ENCODE measurements at places on chromosomes 2 and 18.

GRCh38 chr2:150474326-150475074 is 13.0 kb downstream of the RND3 start:
- DNase-seq = no peak

DNA sequence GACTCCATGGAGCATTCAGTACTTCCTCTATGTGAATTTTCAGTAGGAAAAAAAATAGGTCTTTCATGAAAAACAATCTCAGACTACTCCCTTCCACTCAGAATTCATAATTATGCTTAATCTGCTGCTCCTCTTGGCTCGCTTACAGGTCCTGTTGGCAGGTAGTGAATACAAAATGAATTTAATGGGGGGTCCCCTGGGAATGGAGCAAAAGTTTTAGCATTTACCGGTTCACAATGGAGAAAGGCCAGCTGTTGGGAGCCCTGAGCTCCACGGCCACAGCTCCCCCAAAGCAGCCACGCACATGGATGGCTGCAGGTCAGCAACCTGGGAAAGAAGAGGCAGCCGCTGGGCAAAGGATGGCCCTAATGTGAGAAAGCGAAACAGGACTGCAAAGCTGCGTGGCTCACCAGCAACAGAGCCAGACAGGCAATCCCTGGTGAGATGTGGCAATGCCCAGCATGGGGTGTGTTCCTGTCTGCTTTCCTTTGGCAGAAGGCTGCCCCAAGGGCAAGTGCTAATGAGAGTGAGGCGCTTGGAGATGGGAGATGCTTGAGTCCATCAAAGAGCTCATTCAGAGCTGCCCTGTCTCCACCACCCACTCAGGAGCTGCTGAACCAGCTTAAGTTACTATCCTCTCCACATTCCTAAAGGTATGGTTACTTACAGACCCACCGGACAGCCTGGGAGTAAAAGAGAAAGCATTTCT is 447.4 kb downstream of the EPHA4 start:
- DNase-seq = no peak

GRCh38 chr2:46655551-46656436 is 176.4 kb downstream of the TMEM247 start:
- DNase-seq = no peak

GRCh38 chr2:88066543-88066942 is 1.1 kb upstream of the SMYD1 start:
- DNase-seq = no peak

- DNase-seq = no peak
Observed at GRCh38 chr2:218981390-218981880, 3.5 kb downstream of the FEV start.

- DNase-seq = no peak
Observed at GRCh38 chr2:129467012-129467779, 512.3 kb upstream of the RAB6C start.

GRCh38 chr2:54598347-54599325 is 124.8 kb upstream of the EML6 start:
- no peak for DNase-seq

DNA sequence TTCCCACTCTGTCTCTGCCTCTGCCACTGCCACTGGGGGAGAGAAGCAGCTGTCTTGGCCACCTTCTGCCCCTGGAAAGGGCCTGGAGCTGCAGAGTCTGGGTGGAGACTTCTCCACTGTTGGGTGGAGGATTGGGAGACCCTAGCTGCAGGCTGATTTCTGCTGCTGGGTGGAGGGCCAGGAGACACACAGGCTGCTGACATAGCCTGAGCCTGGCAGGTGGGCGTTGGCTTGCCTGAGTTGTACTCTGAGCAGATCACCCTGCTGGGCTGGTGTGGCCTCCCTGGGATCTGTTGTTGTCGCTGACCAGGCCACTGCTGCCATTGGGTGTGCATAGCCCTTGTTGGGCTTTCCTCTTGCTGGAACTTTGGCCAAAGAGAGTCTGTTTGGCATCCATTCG is 64.3 kb downstream of the ARHGEF4 start:
- DNase-seq = no peak

DNA sequence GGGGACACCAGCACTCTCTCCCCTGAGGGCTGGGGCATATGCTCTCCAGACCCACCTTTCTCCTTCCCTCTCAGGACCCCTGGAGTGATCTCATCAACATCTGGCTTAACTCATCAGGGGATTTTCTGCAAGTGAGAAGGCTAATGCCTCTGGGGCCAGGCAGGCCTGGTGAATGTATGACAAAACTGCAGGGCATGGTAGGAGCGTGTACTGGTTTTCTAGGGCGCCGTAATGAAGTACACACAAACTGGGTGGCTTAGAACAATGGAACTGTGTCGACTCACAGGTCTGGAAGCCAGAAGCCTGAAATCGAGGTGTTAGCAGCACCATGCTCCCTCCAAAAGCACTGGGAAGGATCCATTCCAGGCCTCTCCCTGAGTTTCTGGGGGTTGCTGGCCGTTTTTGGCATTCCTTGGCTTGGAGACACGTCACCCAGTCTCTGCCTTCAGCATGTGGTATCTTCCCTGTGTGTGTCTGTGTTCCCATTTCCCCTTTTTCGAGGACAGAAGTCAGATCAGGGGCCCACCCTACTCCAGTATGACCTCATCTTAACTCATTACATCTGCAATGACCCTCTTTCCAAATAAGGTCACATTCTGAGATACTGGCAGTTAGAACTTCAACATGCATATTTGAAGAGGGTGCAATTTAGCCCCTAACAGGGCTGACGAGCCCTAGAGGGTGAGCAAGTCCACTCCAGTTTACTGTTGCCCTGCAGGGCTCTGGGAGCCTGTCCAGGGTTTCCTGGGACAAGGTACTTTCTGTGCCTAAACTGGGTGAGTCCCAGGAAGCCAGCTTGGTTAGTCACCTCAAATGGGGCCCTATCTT is 45.5 kb upstream of the CAB39 start:
- peak; percentile 39 for DNase-seq

GRCh38 chr18:79598633-79599175 is 80.9 kb upstream of the CTDP1 start:
- no peak for DNase-seq

DNA sequence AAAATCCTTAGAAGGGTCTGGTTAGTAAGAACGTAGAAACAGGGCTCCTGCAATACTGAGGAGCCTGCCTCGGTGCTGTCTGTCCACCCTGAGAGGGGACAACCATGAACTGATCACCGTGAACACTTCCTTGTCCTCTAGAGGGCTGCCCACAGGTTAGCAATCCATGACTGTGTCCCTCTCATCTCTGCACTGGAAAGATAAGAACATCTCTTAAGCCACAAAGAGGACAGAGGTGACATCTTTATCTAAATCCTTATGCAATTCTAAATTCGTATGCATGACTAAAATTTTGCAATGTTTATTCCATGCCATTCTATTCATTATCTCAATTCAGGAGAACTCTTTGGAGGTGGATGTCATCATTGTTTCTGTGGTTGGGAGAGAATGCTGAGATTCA is 12.8 kb downstream of the EFR3B start:
- DNase-seq = no peak

GRCh38 chr2:184197413-184197812 is 400.9 kb upstream of the ZNF804A start:
- DNase-seq = no peak

DNA sequence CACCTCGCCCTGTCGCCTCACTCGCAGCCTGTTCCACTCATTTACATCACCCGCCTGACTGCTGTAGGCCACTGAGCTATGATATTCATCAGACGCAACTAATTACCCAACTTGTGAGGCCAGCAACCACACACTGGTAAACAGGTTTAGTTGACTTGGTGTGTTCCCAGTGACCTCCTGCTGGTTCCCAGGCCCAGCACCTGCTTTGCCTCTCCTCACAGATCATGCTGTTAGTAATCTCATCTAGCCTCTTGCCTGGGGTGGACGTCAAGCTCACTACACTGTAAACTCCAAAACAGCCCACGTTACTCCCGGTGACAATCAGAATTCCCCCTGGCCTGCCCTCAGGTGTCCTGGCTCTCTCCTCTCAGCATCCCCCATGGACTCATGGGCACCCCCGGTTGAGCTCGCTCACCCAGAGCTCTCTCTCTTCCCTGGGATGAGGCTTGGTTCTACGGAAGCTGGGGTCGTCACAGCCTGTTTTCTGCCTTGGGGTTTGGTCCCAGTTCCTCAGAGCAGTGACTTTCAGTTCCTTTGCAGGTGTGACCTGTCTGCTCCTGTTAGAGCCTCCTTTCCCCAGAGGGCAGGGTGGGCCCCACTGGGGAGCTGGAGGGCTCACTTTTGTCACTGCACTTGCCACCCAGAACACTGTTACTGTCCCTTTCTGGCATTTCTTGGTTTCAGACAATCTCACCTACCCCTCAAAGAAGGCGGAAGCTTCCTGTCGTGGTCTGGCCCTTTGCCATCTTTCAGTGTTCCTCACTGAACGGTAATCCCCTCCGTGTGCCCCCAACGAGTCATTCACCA is 40.3 kb downstream of the INPP5D start:
- peak; percentile 73 for DNase-seq

DNA sequence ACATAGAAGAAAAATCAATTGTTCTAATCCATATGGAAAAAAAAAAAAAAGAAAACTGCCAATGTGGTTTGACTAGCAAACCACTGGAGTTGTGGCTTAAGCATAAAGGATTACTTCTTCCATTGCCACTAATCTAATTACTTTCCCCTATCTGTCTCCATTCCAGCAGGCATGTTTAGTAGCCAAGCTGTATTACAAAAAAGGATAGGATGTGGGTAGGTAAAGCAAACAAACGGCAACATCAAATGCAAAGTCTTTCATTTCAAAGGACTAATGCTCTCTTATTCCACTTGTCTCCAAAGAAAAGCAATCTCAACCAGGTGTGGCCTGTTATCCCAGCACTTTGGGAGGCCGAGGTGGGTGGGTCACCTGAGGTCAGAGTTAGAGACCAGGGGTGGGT is 36.5 kb downstream of the SLC8A1 start:
- DNase-seq = no peak

DNA sequence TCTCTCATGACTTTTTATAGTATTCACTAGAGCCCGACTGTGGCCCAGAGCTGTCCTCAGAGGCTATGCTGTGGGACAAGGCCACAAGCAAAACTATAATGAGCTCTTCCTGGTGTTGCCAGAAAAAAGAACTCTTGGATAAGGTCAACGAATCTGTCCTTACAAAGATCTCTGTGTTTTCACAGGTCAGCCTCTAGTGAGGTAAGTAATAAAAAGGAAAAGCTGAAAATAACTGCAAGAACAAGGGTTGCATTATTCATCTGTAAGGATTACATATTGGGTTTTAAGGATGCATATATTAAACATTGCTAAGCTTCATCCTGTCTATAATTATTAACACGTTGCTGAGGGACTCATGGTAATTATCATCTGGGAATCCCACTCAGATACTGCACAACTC is 62.8 kb upstream of the ATL2 start:
- no peak for DNase-seq

DNA sequence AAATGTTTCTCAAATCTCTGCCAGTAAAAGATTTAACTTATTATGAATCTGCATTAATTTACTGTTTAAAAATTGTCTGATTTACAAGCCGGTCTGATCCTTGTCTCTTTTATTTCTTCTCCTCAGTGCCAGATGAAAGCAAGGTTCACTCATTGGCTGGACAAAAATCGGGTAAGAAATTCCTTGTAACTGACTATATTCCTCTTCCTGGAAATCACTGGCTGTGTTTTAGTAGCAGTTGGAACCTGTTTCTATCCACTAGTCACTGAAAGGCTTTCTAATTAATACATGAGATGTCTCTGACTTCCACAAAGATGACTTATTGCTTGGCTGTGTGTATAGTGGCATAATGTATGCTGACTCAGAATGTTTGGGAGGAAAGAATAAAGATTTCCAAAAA is 436.6 kb upstream of the NRP2 start:
- no peak for DNase-seq

DNA sequence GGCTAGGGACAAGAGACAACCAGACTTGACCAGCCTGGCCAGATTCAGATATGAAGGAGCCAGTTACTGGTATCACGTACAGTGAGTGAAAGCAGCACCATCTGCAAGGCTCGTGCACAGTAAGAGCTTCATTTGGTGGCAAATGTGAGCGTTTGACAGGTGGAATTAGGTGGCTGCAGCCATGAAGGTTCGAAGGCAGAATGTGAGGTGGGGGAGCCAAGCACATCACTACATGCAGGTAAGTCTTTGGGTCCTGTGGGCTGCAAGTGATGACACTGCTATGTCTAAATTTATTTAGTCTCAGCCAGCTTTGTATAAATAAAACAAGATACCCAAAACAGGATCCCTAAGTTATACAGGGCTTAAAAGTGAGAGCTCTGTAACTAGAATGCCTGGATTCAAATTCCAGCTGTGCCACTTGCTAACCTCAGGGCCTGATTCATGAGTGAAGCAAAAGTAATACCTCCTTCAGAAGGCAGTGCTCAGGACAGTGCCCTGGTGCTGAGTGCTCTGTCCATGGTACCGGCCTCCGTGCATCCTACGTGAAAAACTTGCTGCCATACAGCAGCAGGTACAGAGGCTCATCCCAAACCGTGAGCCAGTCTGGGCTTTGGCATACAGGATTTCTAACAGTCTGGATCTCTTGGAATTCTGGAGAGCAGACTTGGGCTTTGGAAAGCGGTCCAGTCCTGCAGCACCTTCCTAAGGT is 18.6 kb downstream of the DDX18 start:
- no peak for DNase-seq

GRCh38 chr2:229629039-229629438 is 85.3 kb downstream of the DNER start:
- DNase-seq = no peak

DNA sequence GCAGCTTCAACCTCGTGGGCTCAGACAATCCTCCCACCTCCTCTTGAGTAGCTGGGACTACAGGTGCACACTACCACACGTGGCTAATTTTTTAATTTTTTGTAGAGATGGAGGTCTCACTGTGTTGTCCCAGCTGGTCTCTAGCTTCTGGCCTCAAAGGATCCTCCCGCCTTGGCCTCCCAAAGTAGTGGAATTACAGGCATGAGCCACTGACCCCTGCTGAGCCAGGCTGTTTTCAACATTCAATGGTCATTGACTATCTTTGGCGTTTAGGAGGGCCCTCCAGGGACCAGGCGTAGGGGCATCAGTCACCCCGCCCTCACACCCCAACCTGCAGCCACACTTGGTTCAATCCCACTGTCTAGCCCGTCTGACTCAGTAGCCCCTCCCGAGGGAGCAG is 5.2 kb downstream of the MZT2B start:
- no peak for DNase-seq

DNA sequence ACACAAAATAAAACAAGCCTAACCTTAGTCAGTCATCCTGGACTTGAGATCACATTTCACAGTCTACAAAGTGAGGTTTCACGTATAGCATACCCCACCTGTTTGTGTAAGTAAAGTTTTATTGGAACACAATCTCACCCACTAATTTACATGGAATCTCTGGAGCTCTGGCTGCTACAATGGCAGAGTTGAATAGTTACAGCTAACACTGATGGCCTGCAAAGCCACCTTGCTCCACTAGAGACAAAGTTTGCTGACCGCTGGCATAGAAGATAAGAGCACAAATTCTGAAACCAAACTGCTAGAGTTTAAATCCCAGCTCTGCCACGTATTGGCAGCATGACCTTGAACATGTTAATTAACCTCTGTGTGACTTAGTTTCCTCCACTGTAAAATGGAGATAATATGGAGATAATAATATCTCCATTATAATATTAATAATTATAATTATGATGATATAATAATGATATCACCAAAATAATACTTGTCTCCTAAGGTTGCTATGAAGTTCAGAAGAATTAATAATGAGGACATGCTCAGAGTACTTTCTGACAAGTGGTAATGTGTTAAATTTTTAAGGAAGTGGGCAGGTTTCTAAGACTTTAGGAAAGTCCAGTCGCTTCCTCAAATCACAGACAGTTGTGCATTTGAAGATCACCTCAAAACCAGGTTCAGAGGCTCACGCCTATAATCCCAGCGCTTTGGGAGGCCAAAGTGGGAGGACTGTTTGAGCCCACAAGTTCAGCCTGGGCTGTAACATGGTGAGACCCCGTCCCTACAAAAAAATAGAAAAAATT is 204.6 kb downstream of the SH3RF3 start:
- DNase-seq = no peak

Measured in activated CD4-positive, alpha-beta T cell treated with anti-CD3 and anti-CD28 coated beads for 48 hours (primary cell).